Fibroblast of skin of scalp (primary cell): ENCODE measurements at places on chromosomes 2 and 18.

- DNase-seq, result peak; percentile 59
These were observed 24.0 kb upstream of the COLEC12 start for GRCh38 chr18:524466-524865.

DNA sequence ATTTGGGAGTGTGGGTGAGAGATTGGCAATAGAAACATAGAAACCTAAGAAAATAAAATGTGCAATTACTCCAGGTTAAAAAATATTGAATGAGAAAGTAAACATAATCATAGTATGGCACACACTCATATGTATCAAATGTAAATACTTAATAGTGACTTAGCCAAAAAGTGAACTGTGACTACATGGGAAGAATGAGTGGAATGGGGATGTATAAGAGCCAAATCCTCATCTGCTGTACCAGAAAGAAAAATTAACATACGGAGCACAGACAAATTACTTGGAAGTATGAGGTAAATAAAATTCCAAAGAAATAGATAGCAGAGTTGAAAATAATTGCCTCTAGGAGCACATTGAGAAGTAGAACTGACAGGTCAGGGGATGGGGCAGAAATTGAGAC, 4.0 kb downstream of the FLACC1 start:
- DNase-seq, result peak; percentile 22

GRCh38 chr2:148508878-148509287, 135.7 kb upstream of the EPC2 start:
- no peak for DNase-seq

- no peak for DNase-seq
These were observed 6.0 kb downstream of the OSBPL6 start for GRCh38 chr2:178200331-178200730.

GRCh38 chr2:228678110-228678509, 496.6 kb upstream of the SPHKAP start:
- DNase-seq, result no peak

DNA sequence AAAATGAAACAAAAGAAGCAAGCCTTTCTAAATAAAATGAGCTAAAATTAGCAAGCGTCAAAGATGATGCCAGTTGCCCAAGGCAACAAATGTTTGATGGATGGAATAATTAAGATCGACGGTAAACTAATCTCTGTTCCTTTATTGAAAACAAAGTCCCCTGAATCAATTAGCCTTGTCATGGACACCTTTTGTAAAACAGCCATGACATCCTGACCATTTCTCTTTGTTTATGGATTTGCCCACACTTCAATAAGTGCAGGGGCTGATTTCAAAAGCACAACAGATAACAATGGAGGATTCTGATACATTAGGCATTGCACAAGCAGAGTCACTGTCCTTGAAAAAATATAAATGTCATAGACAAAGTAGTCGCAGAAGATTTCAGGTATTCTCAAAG, 160.1 kb upstream of the HNRNPA3 start:
- no peak for DNase-seq

DNA sequence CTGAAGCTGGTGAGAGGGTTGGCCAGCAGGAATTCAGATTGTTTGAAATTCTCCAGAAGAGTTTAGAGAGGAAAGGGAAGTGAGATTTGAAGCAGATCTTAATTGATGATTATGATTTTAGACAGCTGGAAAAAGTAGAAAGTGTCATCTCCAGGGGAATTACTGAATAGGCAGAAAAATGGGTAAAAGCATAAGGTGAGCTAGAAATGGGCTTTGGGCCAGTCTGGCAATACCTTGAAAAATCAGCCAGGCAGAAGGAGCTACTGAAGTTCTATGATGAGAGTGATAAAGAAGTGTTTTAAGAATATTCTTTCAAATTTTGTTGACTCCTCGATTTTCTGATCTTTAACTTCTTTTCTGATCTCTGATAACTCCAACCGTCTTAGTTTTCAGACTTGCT, 172.9 kb upstream of the CCDC150 start:
- DNase-seq, result no peak

DNA sequence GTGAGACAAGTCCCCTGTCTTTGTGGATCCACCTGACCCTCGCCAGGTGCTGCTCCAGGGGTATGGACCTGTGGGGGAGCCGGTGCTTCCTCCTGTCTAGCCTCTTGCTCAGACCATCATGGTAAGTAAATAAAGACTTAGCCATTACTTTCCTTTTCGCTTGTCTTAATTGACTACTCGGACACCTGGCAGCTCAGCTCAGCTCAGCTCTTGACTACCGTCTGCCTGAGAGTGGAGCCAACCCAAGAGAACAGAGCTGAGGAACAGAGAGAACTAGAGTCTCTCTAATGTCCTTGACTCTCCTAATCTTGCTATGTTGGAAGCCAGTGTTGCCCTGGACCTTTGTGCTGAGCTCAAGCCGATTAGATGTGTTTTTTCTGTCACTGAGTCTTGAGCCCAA, 170.3 kb upstream of the CXCR4 start:
- DNase-seq, result no peak
